ENCODE measurements at places on chromosomes 7 and 10. TPM values are rescaled to one million over a fixed set of nuclear protein-coding genes. Genes with fewer than 3 reads are reported as not detected.

DNA sequence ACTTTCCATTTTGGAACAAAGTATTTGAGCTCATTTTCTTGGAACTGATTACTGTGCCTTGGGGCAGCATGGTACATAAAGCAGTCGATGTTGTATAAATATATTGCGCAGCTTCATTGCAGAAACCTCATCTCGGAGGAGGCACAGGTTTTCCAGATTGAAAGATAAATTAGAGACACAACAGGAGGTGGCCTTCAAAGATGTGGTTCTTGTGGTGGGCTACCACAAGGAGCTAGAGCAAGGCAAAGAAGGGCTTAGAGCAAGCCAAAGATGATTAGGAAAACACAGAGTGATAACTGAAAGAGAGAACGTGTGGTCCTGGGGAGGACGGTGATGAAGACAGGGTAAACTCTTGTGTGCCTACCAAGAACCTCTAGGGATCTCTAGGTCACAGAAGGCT lies 169.1 kb upstream of the TNS3 start:
- no peak for DNase-seq

Gene PSD
- 3.5 TPM for total RNA-seq

DNA sequence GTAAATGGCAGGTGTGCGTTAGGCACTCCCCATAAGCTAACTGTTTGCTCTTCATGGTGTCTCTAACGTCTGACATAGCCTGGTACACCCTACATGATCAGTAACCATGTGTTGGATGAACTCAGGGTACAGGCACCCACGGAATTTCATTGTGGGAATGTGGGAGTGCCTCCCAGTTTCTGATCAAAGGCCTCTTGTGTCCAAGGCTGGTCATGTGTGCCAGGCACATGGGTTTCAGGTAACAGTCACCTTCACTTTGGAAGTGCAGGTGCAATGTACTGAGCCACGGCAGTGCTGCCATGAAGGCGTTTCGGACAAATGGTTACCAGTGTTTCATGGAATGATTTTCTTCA lies 298.3 kb downstream of the DNAJB6 start:
- DNase-seq, result no peak

Gene FXYD4
- not detected for total RNA-seq

Gene GPR26
- total RNA-seq, result not detected

Data from renal cortical epithelial cell (primary cell).